ENCODE measurements at places on chromosomes 2 and 18. TPM values are rescaled to one million over a fixed set of nuclear protein-coding genes. Genes with fewer than 3 reads are reported as not detected.

DNA sequence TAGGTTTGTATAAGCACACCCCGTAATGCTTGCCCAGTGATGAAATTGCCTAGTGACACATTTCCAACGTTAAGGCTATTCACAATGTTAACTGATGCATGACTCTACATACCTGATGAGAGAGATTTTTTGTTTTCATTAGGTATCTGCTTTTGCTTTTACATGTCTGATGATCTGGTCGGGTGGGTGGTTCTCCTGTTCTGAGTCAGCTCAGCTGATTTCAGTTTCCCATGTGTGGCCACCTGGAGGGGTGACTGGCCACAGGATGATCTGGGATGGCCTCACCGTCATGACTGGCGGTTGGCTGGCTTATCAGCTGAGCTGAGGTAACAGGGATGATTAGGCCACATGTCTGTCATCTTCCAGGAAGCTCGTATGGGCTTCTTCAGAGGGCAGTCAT, 33.8 kb upstream of the ACYP2 start:
- DNase-seq: no peak

- DNase-seq: no peak
These were observed 277.1 kb upstream of the NRP2 start for GRCh38 chr2:205405194-205405593.

DNA sequence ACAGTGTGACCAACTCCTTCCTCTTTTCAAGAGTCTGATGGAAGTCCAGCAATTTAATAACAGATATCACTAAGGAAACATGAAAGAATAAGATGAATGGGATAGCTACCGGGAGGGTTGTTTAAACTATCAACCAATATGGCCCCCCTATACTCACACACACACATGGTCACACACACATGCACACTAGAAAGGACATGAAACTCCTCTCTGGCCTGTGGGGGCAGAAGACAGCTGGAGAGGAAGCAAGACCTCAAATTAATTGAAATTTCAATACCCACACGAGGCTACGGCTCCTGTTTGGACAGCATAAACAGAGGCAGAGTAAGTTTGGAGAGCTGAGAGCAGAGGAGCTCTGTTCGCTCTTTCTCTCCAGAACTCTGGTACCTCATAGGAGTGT, 34.7 kb upstream of the REEP1 start:
- DNase-seq: no peak

DNA sequence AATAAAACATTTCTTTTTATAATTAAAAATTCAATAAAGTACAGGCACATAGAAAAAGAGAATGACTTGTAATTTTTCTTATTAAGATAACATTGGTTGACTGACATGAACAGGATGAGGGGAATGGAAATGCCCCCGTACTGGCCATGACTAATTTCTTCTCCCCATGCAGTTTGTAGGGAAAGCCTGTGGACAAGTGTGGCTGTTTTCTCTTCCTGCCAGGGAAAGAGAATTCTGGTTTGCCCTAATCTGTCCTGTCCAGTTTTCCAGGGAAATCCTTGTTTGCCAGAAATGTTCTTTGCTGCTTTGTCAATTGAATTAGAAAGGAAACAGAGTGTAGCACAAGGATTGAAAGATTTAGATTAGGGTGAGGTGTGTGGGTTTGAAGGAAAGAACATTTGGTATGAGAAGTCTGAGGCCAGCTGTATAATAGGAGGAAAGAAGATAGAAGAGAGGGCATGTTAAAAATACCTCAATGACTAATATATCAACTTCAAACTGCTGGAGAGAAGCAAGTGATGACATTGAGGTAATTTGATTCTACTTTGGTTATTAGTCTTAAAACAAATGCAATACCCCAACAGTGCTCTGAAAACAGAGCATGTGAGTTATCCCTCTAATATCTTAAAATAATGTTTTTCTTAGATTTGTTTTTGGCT, 593.9 kb upstream of the ZNF804A start:
- DNase-seq: no peak

- DNase-seq: no peak
These were observed 54.9 kb downstream of the FHOD3 start for GRCh38 chr18:36352384-36352783.

The LBX2 gene
- 0.52 TPM for total RNA-seq

The KATNAL2 gene
- total RNA-seq: 8.1 TPM

The SLC4A3 gene
- total RNA-seq: 1.6 TPM

- no peak for DNase-seq
These were observed 13.3 kb downstream of the AGAP1 start for GRCh38 chr2:235506997-235507615.

DNA sequence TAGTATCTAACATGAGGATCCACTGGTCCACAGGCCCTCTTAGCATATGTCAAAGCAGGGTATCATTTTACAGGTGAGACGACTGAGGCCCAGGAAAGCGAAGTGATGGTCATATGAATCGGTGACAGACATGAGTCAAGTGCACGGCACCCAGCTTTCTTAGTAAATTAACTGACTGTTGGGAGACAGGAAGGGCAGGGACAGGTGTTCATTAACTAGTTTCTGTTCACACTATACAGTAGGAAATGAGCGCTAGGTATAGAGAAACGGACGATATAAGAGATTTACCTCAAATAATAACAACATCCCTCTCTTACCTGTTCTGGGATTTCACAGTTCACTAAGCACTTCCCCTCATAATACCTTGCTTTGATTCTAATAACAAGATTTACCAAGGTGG, 1.7 kb upstream of the SMARCAL1 start:
- no peak for DNase-seq

The NYAP2 gene
- 0.14 TPM for total RNA-seq

The INPP5D gene
- 177 TPM for total RNA-seq

DNA sequence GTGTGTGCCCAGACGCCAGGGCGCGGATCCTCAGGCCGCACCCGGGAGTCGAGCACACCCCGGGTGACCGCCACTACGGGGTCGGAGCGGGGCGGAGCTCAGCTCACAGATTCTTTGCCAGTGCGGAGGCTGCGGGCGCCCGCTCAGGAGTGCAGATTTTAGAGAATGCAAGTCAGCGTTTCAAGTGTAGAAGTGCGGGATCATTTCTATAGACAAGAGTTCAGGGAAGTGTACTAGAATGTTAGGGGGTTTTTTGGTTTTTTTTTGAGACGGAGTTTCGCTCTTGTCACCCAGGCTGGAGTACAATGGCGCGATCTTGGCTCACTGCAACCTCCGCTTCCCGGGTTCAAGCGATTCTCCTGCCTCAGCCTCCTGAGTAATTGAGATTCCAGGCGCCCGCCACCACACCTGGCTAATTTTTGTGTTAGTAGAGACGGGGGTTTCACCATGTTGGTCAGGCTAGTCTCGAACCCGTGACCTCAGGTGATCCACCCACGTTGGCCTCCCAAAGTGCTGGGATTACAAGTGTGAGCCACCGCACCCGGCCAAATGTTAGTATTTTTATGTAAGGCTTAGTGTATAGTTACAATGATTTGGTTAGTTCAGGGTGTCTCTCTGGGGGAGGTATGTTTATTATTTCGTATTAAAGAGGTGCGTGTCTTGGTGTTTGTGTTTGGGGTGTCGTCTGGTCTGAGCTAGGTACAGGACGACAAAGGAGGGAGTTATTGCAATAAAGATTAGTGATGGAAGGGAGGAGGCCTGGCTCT, 619 bp upstream of the FAM168B start:
- DNase-seq: peak; percentile 82

DNA sequence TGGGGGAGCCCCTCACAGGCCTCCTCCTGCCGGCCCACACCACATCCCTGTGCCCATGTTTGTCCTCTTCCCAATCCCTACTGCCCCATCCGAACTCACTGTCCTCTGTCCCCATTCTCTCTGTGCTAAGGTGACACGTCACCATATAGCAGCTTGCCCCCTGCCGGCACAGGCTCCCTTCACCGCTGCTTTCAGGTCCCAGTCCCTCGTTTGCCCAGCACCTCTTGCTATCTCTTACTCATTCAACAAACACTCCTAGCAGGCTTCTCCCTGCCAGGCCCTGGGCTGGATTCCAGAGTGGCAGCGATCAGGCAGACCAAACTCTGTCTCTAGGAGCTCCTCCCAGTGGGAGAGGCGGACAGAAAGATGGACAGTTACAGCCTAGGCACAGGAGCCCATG, 74.3 kb downstream of the TFCP2L1 start:
- DNase-seq: peak; percentile 66

The RFX8 gene
- total RNA-seq: 0.13 TPM

- no peak for DNase-seq
These were observed 176.6 kb downstream of the SH3RF3 start for GRCh38 chr2:109305490-109306167.

DNA sequence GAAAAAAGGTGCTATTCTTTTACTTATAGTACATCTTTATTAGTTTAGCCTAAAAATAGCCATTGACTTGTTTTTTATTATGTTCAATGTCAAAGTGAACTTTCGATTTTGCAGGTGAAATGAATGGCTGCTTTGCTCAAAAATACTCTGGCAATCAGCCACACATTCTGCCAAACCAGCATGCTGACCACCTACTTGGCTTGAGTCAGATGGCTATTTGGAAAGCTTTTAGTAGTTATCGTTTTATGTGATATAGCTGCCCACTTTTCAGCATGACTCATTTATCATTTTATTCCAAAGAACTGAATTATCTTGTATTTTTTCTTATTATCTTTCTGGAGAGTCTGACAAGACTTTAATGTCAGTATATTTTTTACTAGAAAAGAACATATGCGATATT, 1615.8 kb upstream of the TMEFF2 start:
- DNase-seq: no peak

DNA sequence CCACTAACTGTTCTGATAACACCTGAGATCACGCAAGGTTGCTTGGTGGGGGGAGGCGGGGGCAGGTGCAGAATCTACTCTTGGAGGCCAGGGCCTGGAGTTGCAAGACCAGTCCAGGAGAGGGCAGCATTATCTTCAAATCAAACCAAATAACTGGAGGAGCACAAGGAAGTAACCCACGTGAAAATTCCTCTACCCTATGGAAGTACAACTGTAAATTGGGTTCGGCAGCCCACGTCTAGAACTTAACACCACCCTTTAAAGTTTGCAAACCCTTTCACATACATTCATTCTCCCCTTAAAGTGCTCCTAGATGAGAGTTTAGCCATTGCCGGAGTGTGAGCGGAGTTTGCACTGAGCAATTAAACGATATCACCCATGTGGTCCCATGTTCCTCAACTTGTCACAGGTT, 19.6 kb upstream of the CXCR1 start:
- DNase-seq: peak; percentile 84

GRCh38 chr2:8234253-8234652, 447.6 kb upstream of the ID2 start:
- DNase-seq: no peak

DNA sequence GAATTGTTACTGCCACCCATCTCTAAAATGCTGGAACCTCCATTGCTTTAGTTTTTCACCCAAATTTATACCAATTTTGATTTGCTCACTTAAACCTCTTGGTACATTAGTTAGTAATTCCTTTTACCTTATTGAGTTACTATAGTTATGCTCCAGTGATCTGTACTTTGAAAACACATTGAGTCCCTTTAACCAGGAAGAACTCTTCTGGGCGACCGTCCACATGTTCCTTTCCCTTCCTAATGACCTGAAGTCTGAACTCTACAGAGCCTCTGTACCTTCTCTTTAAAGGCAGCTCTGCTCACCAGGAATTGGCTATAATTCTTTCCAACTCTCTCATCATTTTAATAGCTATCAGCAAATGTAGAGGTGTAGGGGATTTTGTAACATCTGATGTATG, 290.0 kb downstream of the NEDD4L start:
- no peak for DNase-seq

The CCDC138 gene
- 7.4 TPM for total RNA-seq

- DNase-seq: no peak
These were observed 21.5 kb downstream of the NAB1 start for GRCh38 chr2:190670182-190670946.

DNA sequence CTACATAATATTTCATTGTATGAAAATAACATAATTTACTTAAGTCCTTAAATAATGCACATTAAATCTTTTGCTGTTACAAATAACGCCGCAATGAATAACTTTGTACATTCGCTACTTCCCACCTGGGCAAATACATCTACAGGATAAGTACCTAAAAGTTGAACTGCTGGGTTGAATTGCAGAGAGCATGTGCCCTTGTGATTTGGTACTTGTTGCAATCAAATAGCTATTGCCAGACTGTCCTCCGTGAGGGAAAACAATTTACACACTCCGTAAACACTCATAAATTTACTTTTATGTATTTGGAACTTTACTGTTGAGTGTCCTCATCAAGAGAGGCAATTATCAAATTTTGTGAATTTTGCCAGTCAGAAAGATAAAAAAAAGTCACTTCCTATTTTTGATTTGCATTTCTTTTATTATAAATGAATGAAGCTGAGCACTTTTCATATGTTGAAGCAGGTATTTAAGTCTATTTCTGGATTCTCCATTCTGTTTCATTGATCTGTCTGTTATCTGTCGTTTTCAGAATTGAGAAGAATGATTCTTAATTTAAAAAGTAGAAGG, 140.8 kb upstream of the SERTAD2 start:
- DNase-seq: no peak

DNA sequence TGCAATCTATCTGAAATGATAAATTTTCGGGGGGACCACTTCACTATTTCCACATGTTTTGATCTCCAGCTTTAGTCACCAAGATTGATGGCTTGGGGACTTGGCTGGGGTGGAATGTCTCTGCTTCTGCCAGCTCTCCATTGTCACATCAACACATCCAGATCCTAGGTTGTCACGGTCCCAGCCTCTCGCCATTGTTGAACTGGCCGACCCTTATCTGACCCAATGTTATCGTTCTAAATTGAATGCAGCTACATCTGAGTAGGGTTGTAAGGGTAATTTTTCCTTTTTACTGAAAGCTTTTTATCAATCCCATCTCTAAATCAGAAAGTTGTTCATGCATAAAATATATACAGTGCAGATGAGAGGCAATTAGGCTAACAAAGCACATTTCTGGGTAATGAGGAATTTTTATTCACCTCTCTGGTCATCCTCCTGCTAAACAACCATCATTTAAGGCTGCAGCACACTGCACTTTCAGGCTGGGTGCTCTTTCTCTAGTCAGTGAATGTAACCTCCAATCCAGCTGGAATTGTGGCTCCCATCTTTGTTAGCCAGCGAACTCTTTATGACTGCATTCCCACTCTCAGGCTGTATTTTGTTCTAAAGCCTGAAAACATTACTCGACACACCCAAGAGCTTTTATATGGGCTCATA, 128.2 kb downstream of the COL4A4 start:
- DNase-seq: no peak

The IL37 gene
- not detected for total RNA-seq

The GYPC gene
- 88.6 TPM for total RNA-seq

- DNase-seq: no peak
These were observed 53.7 kb downstream of the TRIB2 start for GRCh38 chr2:12770300-12770968.

Data from spleen (tissue), 13 donors.